ENCODE measurements at places on chromosomes 16 and 17. TPM values are rescaled to one million over a fixed set of nuclear protein-coding genes. Genes with fewer than 3 reads are reported as not detected.

- H3K4me3 ChIP-seq = no peak overlapping the region
- no peak overlapping the region for H3K27ac ChIP-seq
- no peaks in the 10 kb centered on the region for H3K27me3 ChIP-seq
- DNase-seq = no peak
Measured at GRCh38 chr16:51237861-51238378, 86.8 kb upstream of the SALL1 start.

GRCh38 chr17:57318913-57319312 is 62.6 kb downstream of the MSI2 start:
- no peak for DNase-seq
- H3K27ac ChIP-seq = no peak overlapping the region
- peaks cover 6% of the 10 kb centered on the region for H3K36me3 ChIP-seq
- no peak overlapping the region for H3K4me3 ChIP-seq
- H3K27me3 ChIP-seq = no peaks in the 10 kb centered on the region

The TNK1 gene
- total RNA-seq = not detected

DNA sequence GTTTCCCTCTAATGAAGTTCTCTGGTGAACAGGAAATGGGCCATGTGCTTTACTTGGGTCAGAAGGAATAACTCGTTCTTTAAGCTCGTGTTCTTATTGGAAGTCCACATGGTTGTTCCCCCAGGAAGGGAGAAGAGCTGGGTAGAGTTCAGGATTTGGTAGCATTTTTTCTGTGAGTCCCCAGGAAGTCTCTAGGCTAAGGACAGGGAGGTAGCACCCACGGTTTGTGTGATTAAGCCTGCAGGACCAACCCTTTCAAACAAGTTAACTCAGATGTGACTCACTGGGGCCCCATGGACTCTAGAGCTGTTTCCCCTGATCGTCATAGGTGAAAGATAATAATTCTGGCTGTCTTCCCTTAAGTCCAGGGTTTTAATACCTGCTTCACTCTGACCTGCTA is 16.4 kb downstream of the SAP30BP start:
- H3K27ac ChIP-seq = peak overlapping the region; percentile 95
- peaks cover 82% of the 10 kb centered on the region for H3K4me1 ChIP-seq
- no peak for DNase-seq
- H3K36me3 ChIP-seq = peaks cover 6% of the 10 kb centered on the region
- H3K27me3 ChIP-seq = no peaks in the 10 kb centered on the region
- H3K4me3 ChIP-seq = no peak overlapping the region

- H3K4me3 ChIP-seq = peak overlapping the region; percentile 57
- H3K36me3 ChIP-seq = no peaks in the 10 kb centered on the region
- peaks cover 52% of the 10 kb centered on the region for H3K4me1 ChIP-seq
- H3K27ac ChIP-seq = peak overlapping the region; percentile 95
Measured at GRCh38 chr17:42679492-42680330, 1.9 kb downstream of the CCR10 start.
